CD4-positive, alpha-beta memory T cell (primary cell): ENCODE measurements at places on chromosomes 2 and 18. TPM values are rescaled to one million over a fixed set of nuclear protein-coding genes. Genes with fewer than 3 reads are reported as not detected.

The ACTG2 gene
- not detected for total RNA-seq

The DYSF gene
- 0.28 TPM for total RNA-seq

The TMEFF2 gene
- total RNA-seq = not detected

The IKZF2 gene
- 13.2 TPM for total RNA-seq

The KLHL14 gene
- not detected for total RNA-seq

The PROM2 gene
- 0.87 TPM for total RNA-seq

The UGT1A10 gene
- not detected for total RNA-seq

The ERCC3 gene
- total RNA-seq = 62.9 TPM

The KCNS3 gene
- not detected for total RNA-seq

The PLGLB1 gene
- 17.8 TPM for total RNA-seq

The SCTR gene
- total RNA-seq = not detected

The ARID5A gene
- total RNA-seq = 83.8 TPM

The RTP5 gene
- total RNA-seq = not detected

The FBXO48 gene
- 6.4 TPM for total RNA-seq

The RASGRP3 gene
- 2.2 TPM for total RNA-seq

The UPP2 gene
- total RNA-seq = not detected

The CD8A gene
- total RNA-seq = 0.91 TPM

The CLASP1 gene
- 67.4 TPM for total RNA-seq

The NR4A2 gene
- total RNA-seq = 2.1 TPM

The PTPN2 gene
- total RNA-seq = 69.2 TPM

The CASP10 gene
- total RNA-seq = 30.6 TPM

The ANO7 gene
- 0.53 TPM for total RNA-seq

The CYP27A1 gene
- total RNA-seq = 7.2 TPM

The CNRIP1 gene
- total RNA-seq = 0.29 TPM

The CLIP4 gene
- 69.2 TPM for total RNA-seq

The NEUROD1 gene
- not detected for total RNA-seq

The CRACDL gene
- 1.1 TPM for total RNA-seq

The DLGAP1 gene
- 0.67 TPM for total RNA-seq

The UGT1A4 gene
- total RNA-seq = not detected

The UGT1A3 gene
- not detected for total RNA-seq

The UGT1A5 gene
- not detected for total RNA-seq

The PIEZO2 gene
- not detected for total RNA-seq

The KLHL30 gene
- not detected for total RNA-seq
